HT-29 (cell line): ENCODE measurements at places on chromosomes 7 and 10. TPM values are rescaled to one million over a fixed set of nuclear protein-coding genes. Genes with fewer than 3 reads are reported as not detected.
A peak's percentile ranks its signal among the peaks of the same experiment; 100 is the strongest.

- DNase-seq = no peak
These were observed 84.1 kb downstream of the THSD7A start for GRCh38 chr7:11747715-11748485.

- peak; percentile 23 for DNase-seq
These were observed 73.1 kb downstream of the MKLN1 start for GRCh38 chr7:131400681-131401176.

WDR86 gene
- total RNA-seq = 1.8 and 2.0 TPM in 2 replicates

TAS2R3 gene
- 0.16 and 0.97 TPM in 2 replicates for total RNA-seq
